ENCODE measurements at places on chromosomes 2 and 18. TPM values are rescaled to one million over a fixed set of nuclear protein-coding genes. Genes with fewer than 3 reads are reported as not detected.

SERPINB4 gene
- total RNA-seq, result not detected

POU3F3 gene
- 26.7 TPM for total RNA-seq

PLEK gene
- not detected for total RNA-seq

SAG gene
- not detected for total RNA-seq

MERTK gene
- total RNA-seq, result 3.3 TPM

ANKMY1 gene
- 13.0 TPM for total RNA-seq

TAF1B gene
- 36.8 TPM for total RNA-seq

CFC1 gene
- not detected for total RNA-seq

KRTCAP3 gene
- total RNA-seq, result 6.9 TPM

SP140 gene
- not detected for total RNA-seq

CPS1 gene
- total RNA-seq, result 7.9 TPM

TOGARAM2 gene
- not detected for total RNA-seq

TNFAIP6 gene
- total RNA-seq, result 0.75 TPM

SLC9A4 gene
- not detected for total RNA-seq

NEU4 gene
- total RNA-seq, result 0.14 TPM

CCNT2 gene
- 64.6 TPM for total RNA-seq

ANKRD62 gene
- total RNA-seq, result not detected

UBXN2A gene
- total RNA-seq, result 29.8 TPM

HPCAL1 gene
- total RNA-seq, result 16.2 TPM

KCNG2 gene
- total RNA-seq, result not detected

TPGS2 gene
- total RNA-seq, result 175 TPM

MAP2 gene
- 123 TPM for total RNA-seq

PASK gene
- total RNA-seq, result 71.3 TPM

EDAR gene
- not detected for total RNA-seq

CCDC150 gene
- total RNA-seq, result 31.8 TPM

LAMA1 gene
- total RNA-seq, result 96.1 TPM

FSIP2 gene
- 10.1 TPM for total RNA-seq

COL6A3 gene
- total RNA-seq, result 4.5 TPM

ITGA6 gene
- 37.7 TPM for total RNA-seq

ABCG5 gene
- total RNA-seq, result not detected

DIPK1C gene
- total RNA-seq, result not detected

TXNDC2 gene
- total RNA-seq, result not detected

HOXD4 gene
- total RNA-seq, result 1.3 TPM

ACKR3 gene
- 24.5 TPM for total RNA-seq

KCNIP3 gene
- 2.9 TPM for total RNA-seq

QPCT gene
- total RNA-seq, result not detected

CDKL4 gene
- total RNA-seq, result 0.75 TPM

ST6GAL2 gene
- total RNA-seq, result 9.7 TPM

PRSS56 gene
- total RNA-seq, result 52.4 TPM

CKAP2L gene
- 31.3 TPM for total RNA-seq

STAM2 gene
- 16.1 TPM for total RNA-seq

STK39 gene
- total RNA-seq, result 26.5 TPM

FAP gene
- not detected for total RNA-seq

MDH1B gene
- total RNA-seq, result 2.0 TPM

AMMECR1L gene
- total RNA-seq, result 25.3 TPM

GRHL1 gene
- total RNA-seq, result 2.0 TPM

MEIS1 gene
- 107 TPM for total RNA-seq

IL1RN gene
- not detected for total RNA-seq

PTPRN gene
- 3.2 TPM for total RNA-seq

FLACC1 gene
- 1.0 TPM for total RNA-seq

All from neural crest cell (in vitro differentiated cells).